Tongue (tissue), 3 donors: ENCODE measurements at places on chromosomes 1 and 21. TPM values are rescaled to one million over a fixed set of nuclear protein-coding genes. Genes with fewer than 3 reads are reported as not detected.

DNA sequence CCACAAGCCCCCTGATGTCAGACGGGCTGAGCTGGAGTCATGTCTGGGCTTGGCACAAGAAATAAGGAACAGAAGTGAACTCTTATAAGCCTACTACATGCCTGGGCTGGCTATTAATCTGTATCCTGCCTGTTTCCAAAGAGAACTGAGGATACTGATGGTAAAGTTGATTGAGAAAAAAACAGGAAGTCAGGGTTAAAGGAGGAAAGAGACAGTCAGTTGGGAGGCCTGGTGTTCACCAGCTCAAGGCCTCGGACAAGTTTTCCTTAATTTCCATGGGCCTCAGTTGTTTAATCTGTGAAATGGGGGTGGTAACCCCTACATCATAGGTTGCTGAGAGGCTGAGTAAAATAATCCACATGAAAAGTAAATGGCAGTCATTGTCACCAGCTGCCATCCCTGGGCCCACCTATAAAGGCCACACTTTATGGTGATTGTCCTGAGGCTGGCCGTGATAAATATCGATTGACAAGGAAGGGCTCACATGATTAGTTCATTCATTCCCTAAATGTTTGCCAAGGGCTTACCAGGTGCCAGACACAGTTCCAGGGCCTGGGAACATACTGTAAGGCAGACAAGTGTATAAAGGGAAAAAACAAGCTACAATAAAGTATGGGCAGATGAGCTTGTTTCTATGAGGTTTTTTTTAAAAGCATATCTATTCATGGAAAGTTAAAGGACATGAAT is 2.8 kb downstream of the ALDH4A1 start:
- no peak for DNase-seq

The FAM43B gene
- not detected for total RNA-seq

The CR1L gene
- total RNA-seq, result not detected

GRCh38 chr1:198275597-198275996 is 118.8 kb downstream of the NEK7 start:
- no peak for DNase-seq

GRCh38 chr1:71428029-71428428 is 347.2 kb upstream of the ZRANB2 start:
- no peak for DNase-seq

- DNase-seq, result peak; percentile 44
Observed at GRCh38 chr1:90133133-90133532, 138.2 kb downstream of the ZNF326 start.

- DNase-seq, result no peak
Observed at GRCh38 chr1:44266400-44267344, 53.4 kb downstream of the DMAP1 start.

- DNase-seq, result no peak
Observed at GRCh38 chr21:19011451-19011850, 607.9 kb upstream of the TMPRSS15 start.

- no peak for DNase-seq
Observed at GRCh38 chr1:101066260-101066936, 40.8 kb upstream of the DPH5 start.

The TMEM39B gene
- 3.4 TPM for total RNA-seq

GRCh38 chr1:84700070-84700469 is 9.8 kb upstream of the SSX2IP start:
- no peak for DNase-seq

The CRNN gene
- 26.0 TPM for total RNA-seq

The TNFAIP8L2 gene
- 2.7 TPM for total RNA-seq

DNA sequence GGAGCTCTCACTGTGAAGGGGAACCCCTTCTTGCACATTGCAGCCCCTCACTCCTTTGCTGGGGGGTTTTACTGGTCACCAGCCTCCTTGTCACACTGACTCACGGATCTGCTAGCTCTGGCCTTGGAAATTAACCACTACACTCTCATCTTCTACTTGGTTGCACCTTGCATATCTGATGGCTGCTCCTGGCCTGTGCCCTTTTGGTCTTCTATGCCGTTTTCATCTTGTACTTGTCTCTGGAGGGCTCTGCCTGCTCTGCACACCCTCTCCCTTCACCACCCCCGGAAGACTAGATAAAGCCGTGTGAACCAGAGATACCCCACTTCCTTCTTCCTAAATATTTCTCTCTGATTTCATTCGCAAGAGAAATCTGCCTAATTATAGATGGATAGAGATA is 44.6 kb downstream of the CD247 start:
- no peak for DNase-seq

- no peak for DNase-seq
Observed at GRCh38 chr1:109027841-109028240, 14.1 kb downstream of the WDR47 start.

DNA sequence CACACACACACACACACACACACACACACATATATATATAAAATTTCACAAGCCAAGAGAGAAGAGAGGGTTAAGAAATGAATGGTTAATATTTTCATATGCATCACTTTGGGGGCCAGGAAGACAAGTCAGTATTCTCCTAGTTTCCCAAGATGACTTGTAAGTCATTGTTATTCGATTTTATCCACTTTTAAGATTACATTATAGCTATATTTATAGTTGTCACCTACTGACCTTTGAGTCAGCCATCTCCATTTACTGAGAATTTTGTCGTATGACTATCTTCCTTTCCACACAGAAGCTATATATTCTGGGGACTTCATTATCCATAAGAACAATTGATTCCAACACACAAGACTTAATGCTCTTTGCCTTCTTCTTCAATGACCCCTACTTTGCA is 8.9 kb downstream of the LYST start:
- DNase-seq, result no peak

The IVL gene
- 7.7 TPM for total RNA-seq

The SPRR4 gene
- not detected for total RNA-seq

- DNase-seq, result no peak
Observed at GRCh38 chr1:54685335-54685905, 30.2 kb upstream of the TTC4 start.

- no peak for DNase-seq
Observed at GRCh38 chr1:28249866-28250295, 9.4 kb upstream of the SESN2 start.

The ZSCAN20 gene
- 6.5 TPM for total RNA-seq

- DNase-seq, result peak; percentile 54
Observed at GRCh38 chr1:63731117-63732043, 42.4 kb upstream of the ROR1 start.

DNA sequence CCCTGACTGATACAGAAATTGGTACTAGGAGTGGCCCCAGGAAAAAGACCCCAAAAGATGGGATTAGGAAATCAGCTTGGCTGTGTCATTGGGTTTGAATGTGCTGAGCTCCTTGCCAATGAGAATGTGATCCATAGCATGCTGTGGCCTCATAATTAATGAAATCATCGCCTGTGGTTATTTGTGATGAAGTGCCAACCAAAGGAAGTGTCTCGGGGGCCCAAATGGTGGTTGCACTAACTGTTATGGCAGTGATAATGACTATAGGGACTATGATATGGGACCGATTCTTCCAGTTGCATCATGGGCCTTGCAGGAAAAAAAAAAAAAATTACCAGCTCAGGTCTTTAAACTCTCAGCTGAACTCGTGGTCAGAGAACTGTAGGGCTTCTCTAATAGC is 15.4 kb upstream of the ZDHHC18 start:
- DNase-seq, result no peak

DNA sequence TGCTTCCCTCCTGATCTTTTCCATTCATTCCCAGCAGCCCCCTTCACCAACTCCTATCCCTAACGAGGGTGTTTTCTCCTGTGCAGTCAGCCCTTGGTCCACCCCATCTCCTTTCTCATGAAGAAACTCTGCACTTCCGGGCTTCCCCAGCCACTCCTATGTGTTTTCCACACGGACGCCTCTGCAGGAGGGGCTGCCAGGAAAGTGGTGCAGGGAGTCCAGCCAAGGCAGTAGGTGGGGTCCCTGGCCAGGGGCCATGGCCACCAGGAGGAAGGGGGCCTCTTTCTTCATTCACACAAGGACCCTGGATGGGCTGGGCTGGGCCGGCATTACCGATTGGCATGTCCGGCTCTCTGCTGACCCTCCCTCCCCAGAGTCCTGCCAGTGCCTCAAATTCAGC is 72.8 kb upstream of the EFHD2 start:
- DNase-seq, result no peak

DNA sequence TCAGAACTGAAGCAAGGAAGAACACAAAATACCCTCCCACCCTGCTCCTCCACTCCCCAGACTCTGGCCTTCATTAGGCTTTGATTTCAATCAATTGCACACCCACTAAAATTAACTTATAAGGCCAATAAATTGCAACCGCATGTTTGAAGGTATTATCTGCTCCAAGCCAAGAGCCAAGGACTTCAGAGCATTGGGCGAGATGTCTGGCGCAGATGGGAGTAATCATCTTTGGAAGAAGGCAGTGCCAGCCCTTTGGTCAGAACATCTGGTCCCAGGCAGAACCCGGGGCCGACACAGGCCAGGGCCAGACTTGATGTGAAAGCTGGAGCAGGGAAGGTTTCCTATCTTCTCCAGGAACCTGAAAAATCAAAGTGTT is 60.0 kb downstream of the SLC66A1 start:
- DNase-seq, result no peak

DNA sequence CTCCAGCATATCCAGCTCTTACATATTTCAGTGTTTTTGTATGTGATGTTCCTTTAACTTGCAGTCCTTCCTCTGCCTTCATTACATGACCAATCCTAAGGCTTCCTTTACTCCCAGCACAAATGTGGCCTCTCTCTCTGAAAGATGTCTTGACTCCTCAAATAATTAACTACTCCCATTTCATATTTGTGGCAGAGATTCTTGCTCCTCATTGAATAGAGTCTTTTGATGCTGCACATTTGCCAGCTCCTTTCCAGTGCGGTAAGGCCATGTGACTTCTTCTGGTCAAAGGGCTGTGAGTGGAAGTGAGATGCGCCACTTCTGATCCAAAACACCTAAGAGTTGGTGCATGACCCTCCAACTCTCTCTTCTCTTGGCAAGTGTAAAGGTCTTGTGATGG is 19.1 kb upstream of the LAMC1 start:
- DNase-seq, result no peak

The JAK1 gene
- 85.6 TPM for total RNA-seq

The GTF2B gene
- 37.7 TPM for total RNA-seq

DNA sequence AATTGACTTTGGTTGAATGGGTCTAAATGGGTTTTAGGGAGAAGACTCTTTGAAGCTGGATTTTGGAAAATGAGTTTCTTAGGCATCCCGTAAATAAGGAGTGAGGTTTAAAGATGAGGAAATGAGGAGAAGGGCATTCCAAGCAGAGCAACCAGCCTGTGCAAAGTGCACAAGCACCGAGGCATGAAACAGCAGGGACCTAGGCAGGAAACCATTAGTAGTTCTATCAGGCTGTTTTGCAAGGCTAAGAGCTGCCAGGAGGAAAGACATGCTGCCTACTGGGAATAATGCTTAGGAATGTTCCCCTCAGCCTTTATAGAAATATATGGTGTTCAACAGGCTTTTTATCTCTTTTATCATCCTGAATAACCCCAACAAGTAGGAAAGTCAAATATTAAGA is 153.1 kb upstream of the FGGY start:
- DNase-seq, result no peak

The FHAD1 gene
- 3.8 TPM for total RNA-seq

DNA sequence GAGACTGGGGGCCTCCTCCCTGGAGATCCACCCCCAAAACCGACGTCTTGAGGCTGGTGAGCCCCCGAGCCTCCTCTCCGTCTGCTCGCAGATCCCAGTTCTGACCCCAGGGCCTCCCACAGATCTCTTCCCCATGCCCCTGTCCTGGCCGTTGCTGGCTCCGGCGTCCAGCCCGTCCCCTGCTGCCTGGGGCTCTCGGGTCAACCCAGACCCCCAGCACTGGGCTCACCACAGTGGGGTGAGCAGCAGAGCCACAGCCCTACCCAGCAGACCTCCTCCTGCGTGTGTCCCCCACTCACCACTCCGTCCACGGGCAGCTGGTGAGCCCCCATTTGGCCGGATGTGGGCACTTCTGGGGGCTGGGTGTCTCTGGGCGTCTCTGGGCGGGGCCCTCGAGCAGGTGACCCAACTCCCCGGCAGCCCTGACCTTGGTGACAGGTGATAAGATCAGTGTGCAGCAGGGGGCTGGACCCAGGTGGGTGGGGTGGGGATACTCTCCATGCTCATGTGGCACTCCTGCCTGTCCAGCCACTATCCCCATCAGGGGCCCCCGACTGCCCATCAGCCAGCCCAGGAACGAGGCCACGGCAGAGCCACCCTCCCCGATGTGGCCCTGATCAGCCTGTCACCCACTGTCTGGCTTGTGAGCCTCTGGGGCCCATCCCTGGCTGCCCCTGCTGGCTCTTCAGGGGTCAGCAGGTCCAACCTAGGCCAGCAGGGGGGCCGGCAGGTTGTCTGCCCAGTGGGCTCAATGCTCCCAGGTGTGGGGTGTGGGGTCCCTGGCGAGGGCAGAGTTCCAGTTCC is 709 bp downstream of the TNFRSF14 start:
- DNase-seq, result no peak

- no peak for DNase-seq
Observed at GRCh38 chr1:49606082-49606481, 417.7 kb downstream of the AGBL4 start.

DNA sequence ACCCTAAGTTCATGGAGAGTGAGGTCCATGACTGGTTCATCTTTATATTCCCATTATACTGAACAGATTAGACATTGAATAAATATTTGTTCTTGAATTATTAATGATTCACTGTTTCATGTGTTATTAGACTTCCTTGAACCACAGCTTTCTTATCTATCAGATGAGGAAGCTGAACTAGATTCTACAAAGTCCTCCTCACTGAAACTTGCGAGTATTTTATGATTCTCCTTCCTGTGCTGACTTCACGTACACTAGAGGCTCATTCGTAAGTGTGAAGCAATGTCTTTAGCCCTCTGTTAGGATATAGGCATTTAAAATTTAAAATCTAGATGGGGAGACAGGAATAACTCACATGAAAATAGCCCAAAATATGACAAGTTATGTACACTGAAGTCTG is 95.6 kb upstream of the IRF2BP2 start:
- no peak for DNase-seq

- peak; percentile 49 for DNase-seq
Observed at GRCh38 chr1:23980728-23981070, 572 bp upstream of the SRSF10 start.

DNA sequence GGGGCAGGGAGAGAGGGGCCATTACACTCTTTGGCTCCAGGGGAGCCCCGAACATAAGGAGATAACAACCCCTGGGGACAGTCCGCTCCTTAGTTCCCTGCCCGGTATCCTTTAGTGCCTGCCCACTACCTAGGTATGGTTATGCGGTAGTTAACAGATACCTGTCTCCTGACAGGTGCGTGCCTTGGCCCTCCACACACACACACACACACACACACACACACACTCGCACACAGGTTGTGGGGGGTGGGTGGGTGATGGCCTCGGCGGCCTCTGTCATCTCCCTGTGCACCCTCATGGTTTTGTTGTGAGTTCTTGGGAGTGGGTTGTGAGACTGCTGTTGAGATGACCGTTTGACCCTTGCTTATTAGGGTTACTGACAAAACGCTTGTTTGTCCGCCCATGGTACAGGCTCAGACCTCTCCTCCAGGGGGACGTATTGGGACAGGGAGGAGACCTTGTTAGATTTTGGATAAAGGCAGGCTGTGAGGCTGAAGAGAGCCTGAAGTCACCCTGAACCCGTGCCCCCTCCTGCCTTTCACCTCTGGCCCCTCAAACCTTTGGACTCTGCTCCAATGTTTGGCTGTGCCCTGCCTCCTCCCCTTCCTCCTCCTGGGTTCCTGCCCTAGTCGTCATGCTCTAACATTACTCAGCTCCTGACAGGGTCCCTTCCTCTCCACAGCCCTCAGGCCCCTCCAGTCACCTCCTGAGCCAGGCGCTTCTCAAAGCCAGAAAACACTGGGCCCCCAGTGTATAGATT is 979 bp downstream of the RASSF5 start:
- no peak for DNase-seq

The KIF14 gene
- total RNA-seq, result 5.1 TPM

The TMIGD3 gene
- not detected for total RNA-seq
